AG20443 (cell line): ENCODE measurements at places on chromosomes 2 and 18.
A peak's percentile ranks its signal among the peaks of the same experiment; 100 is the strongest.

- no peak for DNase-seq
Observed at GRCh38 chr2:88707003-88707402, 15.5 kb downstream of the RPIA start.

DNA sequence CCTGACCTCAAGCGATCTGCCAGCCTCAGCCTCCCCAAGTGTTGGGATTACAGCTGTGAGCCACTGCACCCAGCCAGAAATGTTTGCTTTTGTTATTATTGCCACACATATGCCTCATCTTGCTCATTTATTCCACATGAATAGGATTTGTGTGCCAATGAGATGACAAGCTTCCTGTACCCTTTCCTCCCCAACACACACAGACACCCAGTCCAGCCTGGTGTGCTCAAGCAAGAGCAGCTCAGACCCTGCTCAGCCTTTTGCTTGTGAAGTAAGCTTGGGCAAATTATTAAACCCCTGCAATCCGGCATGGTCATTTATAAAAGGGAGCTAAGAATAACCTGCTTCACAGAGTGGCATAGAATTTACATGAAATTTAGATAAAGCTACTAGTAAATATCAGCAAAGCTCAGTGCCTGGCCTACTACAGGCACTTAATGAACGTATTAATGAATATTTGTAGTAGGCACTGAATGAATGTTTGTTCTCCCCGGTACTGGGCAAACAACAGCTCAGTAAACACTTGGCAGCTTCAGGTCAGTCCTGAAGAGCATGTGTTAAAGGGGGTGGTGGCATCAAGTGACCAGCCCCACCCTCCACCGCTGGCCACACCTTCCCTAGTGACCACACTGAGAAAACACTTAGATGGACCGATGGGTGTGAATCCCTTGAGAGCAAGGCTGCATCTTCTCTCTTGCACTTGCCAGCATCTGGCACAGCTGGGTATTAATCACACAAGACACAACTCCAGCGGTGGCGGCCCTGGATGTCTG, 280.2 kb downstream of the SRBD1 start:
- DNase-seq, result peak; percentile 65

DNA sequence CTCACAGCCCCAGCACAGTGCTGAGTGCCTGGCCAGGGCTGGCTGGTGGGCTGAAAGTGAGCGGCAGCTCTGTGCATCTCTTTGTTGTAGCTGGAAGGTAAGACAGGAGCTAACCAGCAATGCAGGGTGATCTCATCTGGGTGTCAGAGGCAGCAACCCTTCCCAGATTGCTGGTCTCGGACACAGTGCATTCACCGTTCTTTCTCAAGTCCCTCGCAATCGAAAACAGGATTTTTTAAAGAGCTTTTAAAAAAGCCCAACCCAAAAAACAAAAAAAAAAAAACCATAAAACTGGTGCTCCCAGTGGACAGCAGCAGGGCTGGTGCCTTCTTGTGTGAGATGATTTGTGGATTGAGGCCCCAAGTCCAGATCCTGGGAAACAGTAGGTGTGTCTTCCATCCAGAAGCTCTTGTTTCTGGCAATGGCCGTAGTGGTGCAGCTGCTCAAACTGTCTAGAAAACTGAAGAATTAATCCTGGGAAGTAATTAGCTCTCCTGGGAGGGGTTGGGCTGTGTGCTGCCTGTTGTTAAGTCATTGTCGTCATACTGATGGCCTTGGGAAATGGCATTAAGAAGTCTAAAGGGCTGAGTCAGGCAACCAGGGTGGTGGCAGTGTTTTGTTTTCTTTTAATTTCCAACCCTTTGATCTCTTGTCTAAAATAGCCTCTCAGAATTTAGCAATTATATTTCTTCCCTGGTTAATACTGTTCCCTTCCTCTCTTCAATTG, 156.7 kb downstream of the KLHL29 start:
- peak; percentile 67 for DNase-seq

DNA sequence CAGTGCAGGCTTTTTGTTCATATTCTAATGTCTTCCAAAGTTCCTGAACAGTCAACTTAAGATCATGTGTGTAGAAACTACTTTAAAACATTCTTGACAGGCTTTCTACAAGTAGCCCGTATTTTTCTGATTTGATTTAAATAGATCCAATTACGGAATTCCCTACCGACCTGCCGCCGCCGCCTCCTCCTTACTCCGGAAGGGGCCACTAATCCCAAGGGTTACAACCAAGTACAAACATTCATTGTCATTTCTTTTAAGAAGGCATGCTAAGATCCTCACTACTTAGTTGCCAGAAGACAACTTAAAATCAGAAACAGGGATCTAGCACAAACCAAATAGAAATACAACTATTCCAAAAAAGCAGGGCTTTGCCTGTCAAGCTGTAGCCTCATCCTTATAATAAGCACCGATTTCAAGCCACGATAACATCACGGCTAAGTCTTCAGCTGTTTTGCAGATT, 784 bp downstream of the WDR33 start:
- peak; percentile 36 for DNase-seq
